ENCODE measurements at places on chromosomes 2 and 18.

DNA sequence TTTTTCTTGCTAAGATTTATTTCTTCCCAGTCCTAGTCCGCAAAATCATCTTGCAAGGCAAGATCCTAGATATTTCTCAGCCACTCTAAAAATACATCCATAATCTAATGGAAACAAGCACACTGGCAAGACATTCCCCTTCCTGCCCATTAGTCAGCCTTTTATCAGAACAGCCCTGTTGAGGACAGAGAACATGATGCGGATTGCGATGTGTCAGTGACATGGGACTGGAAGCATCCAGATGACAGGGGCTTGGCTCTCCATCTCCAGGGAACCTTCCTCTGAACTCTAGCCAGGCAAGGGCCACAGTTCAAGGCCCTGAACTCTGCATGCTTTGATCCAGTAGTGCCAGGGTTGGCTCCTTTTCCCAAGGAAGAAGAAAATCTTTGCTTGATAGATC lies 70.0 kb downstream of the VSNL1 start:
- DNase-seq, result no peak

GRCh38 chr2:239386872-239387445 lies 13.9 kb downstream of the HDAC4 start:
- no peak for DNase-seq

DNA sequence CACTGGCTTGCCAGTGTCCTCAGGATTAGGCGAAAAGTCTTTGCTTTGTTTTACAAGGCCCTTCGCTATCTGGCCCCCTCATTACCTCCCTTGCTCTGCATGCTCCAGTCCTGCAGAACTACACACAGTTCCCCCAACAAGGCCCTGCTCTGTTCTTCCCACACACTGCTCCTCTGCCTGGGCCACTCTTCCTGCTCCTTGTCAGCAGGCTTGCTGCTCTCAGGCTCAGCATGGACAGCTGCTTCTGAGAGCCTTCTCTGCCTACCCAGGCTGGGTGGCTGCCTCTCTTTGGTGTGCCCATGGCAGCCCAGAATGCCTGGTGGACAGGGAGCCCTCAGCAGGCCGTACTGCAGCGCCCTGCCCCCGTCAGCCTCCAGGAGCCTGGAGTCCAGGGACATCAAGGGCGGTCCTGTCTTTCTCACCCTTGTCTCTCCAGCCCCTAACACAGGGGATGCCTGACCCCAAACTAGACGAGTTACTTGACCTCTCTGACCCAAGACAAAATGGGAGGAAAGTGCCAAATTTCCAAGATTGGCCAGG lies 111.1 kb downstream of the MSH2 start:
- DNase-seq, result no peak

- no peak for DNase-seq
Observed at GRCh38 chr2:85243101-85244072, 84.4 kb downstream of the TGOLN2 start.

- no peak for DNase-seq
Observed at GRCh38 chr2:219119422-219120043, 41.1 kb downstream of the NHEJ1 start.

All from activated CD8-positive, alpha-beta memory T cell treated with anti-CD3 and anti-CD28 coated beads for 4 hours (primary cell).